ENCODE measurements at places on chromosomes 16 and 17. TPM values are rescaled to one million over a fixed set of nuclear protein-coding genes. Genes with fewer than 3 reads are reported as not detected.
A peak's percentile ranks its signal among the peaks of the same experiment; 100 is the strongest.

Gene AIPL1
- not detected for total RNA-seq

- peaks cover 86% of the 10 kb centered on the region for H3K4me1 ChIP-seq
- H3K27ac ChIP-seq: peak overlapping the region; percentile 99
- peak overlapping the region; percentile 5 for H3K4me3 ChIP-seq
Measured at GRCh38 chr17:40956401-40957254, 10.1 kb downstream of the KRT39 start.

GRCh38 chr16:65776639-65777183 lies 589.8 kb upstream of the CDH5 start:
- no peak overlapping the region for H3K4me3 ChIP-seq
- H3K27ac ChIP-seq: no peak overlapping the region
- DNase-seq: no peak
- H3K4me1 ChIP-seq: no peaks in the 10 kb centered on the region

DNA sequence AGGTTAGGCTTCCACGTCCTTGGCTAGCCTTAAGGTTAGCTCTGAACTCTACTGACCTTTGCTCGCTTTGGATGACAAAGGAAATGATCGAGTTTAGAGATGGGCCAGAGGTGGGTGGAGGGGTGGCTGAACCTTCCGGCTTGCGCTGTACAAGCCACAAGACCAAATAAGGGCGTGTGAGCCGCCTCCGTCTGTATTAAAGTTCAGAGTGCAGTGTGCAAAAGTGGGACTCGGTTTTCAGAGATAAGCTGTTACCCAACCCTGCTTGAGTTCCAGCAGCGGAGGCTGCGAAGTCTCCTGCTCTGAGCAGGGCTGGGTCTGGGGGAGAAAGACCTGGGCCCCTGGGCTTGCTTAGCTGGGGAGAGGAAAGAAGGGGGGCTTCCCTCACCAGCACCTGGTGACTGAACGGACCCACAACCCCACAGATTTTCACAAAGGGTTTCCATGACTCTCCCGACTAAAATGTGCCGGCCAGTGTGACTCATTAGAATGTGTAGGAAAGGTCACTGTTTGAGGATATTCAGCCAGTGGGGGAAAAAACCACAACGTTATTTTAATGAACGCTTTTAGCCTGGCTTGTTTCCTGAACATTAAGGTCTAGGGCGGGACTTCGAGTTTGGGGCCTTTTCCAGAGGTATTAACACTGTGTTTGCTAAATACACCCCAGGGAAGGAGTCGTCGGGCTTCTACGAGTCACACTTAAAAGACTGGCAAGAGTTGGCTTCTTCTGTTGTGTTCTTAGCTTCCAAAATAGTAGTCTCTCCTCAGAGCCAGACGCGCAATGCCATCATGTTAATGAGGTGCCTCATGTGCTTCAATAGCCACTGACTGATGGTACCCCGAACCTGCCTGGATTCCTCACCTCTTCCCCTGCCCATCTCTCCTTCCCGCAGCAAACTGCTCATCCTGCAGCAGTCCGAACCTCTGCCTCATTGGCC lies 67.0 kb downstream of the CENPV start:
- peak overlapping the region; percentile 57 for H3K4me3 ChIP-seq
- no peaks in the 10 kb centered on the region for H3K36me3 ChIP-seq
- H3K27me3 ChIP-seq: no peaks in the 10 kb centered on the region
- H3K27ac ChIP-seq: peak overlapping the region; percentile 97
- peak; percentile 95 for DNase-seq
- H3K4me1 ChIP-seq: peaks cover 76% of the 10 kb centered on the region

- no peaks in the 10 kb centered on the region for H3K36me3 ChIP-seq
- H3K4me3 ChIP-seq: no peak overlapping the region
- DNase-seq: peak; percentile 6
- H3K27ac ChIP-seq: no peak overlapping the region
Measured at GRCh38 chr16:86874141-86874540, 295.8 kb downstream of the FOXL1 start.

GRCh38 chr17:50841949-50842354 lies 6.6 kb downstream of the WFIKKN2 start:
- peak; percentile 61 for DNase-seq
- H3K4me3 ChIP-seq: no peak overlapping the region
- peaks cover 22% of the 10 kb centered on the region for H3K4me1 ChIP-seq
- no peak overlapping the region for H3K27ac ChIP-seq
